T-helper 17 cell (primary cell): ENCODE measurements at places on chromosomes 3 and 15.
A peak's percentile ranks its signal among the peaks of the same experiment; 100 is the strongest.

DNA sequence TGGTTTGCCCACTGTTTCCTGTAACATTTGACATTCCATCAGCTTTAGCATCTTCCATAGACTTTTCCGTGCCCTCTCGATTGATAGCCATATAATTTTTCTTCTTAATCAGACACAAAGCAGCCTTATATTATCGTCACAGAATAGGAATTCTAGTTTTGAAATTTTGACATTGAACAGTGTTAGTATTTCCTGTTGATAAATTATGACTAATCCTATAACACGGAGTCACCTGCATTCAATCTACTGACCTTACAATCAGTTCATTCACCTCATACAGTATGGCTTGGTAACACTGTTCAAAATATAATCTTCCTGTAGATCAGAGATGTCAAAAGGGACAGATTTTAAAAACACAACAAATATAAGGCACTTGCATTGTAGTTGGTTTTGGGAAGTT, 423.7 kb downstream of the C3orf38 start:
- no peak for DNase-seq

GRCh38 chr15:43210172-43210745, 10.6 kb downstream of the EPB42 start:
- DNase-seq = no peak

DNA sequence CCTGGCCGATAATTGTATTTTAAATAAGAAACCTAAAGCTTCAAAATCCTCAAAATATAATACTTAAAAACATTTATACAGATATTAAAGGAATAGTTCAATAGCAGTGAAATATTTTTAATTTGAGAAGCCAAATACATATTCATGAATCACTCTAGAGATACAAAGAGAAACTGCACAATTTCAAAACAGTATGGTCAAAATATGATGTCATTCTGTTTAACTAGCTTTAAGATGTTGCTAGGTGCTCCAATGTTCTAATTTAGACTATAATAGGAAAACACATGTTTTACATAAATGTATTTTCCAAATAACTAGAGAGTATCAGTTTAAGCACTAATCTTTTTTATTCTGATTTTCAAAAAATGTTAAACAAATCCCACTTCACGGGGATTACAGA, 10.3 kb upstream of the NRROS start:
- DNase-seq = no peak

GRCh38 chr3:18791752-18792151, 356.6 kb upstream of the KCNH8 start:
- no peak for DNase-seq

- no peak for DNase-seq
Measured at GRCh38 chr3:180747805-180748361, 68.6 kb upstream of the CCDC39 start.

DNA sequence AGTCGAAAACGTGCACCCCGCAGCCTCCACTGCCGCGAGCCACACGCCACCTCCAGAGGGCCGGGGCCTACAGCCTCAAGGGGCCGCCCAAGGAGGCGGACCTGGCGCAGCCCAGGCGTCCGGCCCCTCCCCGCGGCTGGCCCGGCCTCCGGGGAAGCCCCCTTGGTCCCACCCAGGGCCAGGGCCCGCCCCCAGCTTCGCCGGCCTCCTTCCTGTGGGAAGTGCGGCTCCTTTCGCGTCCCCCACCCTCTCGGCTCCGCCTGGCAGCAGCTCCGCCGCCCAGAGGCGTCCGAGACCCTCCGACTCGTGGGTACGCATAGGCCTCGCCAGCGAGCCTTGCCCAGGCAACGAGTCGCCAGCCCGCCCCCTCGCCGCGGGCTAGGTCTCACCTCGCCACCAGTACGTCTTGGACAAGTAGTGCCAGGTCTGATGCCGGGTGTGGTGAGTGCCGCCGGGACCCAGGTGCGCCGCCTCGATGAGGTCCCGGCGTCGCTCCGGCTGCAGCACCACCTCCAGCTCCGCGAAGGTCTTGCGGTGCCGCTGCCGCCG, 642 bp downstream of the ZBTB11 start:
- peak; percentile 94 for DNase-seq

DNA sequence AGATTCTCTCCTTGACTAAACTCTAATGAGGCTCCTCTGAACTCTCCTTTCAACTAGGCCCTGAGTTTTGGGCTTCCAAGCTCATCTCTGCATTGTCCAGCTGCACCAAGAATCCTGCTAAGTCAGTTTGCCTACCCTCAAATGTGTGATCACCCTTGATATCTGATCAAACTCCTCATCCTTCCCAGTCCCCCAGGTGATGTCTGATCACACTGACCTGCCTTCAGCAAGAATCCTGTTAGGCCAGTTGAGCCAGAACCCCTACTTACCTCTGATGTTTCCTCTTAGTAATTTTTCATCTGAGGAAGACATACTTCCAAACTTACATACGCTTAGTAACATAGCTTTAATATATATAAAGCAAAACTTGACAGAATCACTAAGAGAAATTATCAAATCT, 28.8 kb downstream of the SUMF1 start:
- no peak for DNase-seq

GRCh38 chr15:39746176-39746575, 36.5 kb downstream of the FSIP1 start:
- no peak for DNase-seq

GRCh38 chr15:66789029-66790025, 87.3 kb downstream of the SMAD6 start:
- DNase-seq = no peak

GRCh38 chr3:150861851-150862250, 43.4 kb downstream of the MINDY4B start:
- DNase-seq = no peak

- no peak for DNase-seq
Measured at GRCh38 chr3:128413413-128414205, 53.1 kb downstream of the DNAJB8 start.

GRCh38 chr3:101873619-101874018, 24.3 kb downstream of the NFKBIZ start:
- DNase-seq = no peak

GRCh38 chr15:70636540-70637165, 126.7 kb downstream of the UACA start:
- DNase-seq = no peak
